ENCODE measurements at places on chromosomes 7 and 10.

DNA sequence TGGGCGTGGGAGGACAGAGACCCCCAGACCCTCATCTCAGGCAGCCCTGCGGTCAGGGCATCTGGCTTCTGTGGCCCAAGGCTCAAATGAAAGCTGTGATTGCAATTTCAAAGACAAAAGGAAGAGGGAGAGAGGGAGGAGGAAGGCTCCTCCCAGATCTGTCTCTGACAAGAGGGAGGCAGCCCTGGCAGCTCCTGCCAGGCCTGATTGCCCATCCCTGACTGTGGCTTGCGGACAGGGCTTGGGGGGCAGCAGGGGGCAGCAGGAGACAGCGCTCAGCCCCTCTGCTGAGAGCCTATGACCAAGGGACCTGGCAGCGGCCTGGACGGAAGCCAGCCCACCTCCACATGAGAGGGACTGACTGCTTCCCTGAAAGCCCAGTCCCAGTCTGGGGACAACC lies 91.8 kb downstream of the PTPRN2 start:
- DNase-seq, result no peak

DNA sequence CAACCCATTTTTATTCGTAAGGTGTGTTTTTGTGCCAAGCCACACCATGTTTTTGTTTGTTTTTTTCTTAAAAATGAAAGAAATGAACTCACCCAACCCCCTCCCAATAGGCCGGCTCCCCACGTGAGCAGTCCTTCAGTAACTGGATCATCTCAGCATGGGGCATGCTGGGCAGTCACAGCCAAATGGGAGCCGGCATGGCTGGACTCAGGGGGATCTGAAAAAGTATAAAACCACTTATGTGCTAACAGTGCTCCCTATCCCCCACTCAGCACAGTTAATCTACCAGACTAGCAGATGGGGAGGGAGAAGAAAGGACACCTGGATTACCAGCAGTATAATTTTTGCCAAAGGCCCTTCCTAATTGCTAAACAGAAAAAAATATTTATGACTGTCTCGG lies 39.3 kb downstream of the BAZ1B start:
- DNase-seq, result no peak

DNA sequence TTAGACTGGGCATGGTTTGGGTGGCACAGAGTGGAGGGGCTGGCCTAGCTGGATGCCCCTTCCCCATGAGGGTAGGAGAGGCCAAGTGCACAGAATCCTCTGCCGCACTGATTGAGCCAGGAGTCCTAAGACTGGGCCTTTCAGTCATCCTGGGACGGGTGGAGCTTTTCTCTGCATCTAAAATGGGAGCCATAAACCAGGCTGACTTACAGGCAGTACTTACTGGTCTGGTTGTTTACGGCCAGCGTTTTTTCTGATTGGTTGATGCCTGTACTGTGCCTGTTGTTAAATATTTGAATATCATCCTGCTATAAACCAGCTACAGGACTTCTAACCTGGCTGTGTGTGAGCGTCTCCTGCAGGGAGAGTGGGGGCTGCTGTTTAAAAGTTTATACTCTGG lies 107.8 kb downstream of the CDH23 start:
- DNase-seq, result no peak

DNA sequence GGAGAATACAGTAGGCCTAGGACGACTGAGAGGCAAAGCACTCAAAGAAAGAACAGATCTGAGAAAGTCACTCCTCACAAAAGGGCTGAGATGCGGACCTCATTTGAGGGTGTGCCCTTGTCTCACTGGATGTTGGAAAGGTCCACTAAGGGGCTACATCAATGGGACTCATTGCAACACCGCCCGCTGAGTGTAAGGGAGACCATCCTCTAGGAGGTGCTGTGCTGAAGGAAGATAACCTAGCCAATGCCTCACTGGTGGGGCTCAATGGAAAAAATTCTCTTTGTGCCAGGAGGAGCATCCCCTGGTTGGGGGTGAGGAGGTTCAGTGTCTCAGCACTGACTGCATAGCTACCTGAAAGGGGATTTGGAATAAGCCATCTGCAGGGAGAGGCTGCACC lies 758.7 kb upstream of the CELF2 start:
- DNase-seq, result no peak

DNA sequence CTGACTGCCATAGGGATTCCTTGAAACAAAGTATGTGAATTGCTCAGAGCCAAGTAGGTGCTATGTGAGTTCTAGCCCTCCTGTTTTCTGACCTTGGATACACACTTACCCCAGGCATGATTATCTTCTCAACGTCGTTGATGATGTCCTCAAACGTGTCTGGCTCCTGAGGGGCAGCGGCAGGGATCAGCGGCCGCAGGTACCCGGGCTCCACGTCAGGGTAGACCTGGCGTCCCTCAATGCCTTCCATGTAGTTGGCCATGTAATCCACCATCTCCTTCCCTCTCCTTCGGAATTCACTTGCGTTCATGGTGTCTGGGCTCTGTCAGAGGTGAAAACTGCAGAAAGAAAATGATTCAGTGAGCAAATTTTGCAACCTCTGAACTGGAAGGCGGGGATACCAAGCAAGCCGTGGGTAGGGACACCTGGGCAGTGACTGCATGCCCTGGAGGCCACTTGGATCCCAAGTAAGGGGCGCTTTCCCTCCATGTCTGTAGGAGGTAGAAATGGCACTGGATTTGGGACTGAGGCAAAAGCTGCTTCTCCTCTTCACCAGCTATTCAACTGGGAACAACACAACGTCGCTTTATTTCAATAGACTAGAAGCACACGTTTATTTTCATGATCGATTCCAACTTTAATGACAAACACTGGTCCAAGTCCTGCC lies 21.3 kb downstream of the DDC start:
- no peak for DNase-seq

DNA sequence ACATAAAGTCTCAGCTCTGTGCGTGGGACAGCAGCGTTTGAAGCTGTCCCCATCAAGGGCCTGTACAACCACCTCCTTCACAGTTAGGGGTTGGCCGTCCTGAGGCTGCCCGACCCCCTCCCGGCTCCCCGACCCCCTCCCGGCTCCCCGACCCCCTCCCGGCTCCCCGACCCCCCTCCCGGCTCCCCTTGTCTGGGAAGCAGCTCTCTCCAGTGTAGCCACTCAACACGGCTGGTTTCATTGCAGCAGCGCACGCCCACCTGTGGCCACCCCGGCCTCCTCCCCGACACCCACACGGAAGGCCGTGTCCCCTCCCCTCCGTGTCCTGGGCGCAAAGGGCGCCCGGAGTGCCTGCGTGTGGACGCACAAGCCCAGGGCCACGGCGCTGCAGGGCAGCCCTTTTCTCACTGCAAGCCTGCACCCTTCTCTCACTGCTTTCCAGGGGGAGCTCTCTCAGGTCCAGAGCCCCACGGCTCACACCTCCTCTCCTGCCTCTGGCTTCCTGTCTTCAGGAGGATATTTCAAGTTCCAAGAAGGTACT lies 20.9 kb upstream of the FAM20C start:
- no peak for DNase-seq

DNA sequence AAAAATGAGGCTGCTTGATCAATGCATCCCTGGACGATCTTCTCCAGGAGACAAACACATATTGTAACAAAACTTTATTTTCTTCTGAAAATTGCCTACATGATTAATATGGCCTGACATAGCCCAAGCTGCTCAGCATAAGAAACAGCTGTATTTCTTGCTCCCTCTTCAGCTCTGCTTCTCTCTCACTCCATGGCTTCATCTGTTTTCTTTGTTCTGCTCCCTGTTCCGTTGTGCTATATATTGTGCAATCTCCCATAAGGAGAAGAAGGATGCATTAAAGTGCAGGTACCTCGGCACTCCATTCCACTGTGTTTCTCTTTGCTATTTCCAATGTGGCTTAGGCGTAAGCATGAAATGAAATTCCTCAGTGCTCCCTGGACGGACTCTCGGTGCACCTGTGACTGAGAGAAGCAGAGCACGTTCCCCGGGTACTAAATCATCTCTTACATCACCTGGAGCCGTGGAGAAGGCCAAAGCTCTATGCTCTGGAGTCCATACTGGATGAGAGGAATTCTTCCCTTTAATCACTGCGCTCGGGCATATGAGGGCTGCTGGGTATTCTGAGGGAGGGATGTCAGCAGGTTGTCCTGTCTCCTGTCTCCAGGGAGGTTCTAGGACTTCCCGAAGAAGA lies 254.3 kb downstream of the GALNT17 start:
- DNase-seq, result no peak

DNA sequence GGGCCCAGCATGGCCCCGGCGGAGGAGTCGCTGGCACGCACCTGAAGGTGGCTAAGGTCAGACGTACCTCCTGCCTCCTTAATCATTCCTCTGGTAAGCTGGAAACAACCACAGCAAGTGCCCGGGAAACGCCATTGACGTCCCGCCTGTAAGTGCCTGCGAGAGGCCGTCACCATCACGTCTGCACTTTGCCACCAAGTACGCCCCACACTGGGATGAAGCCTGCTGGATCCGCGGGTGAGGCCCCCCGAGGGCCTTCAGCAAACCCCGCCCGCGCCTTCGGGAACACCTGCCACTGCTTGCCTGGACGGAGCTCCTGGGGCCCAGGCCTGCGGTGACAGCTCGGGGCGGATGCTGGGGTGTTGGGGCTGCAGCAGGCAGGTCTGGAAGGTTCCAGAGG lies 12.5 kb downstream of the ADGRA1 start:
- no peak for DNase-seq

DNA sequence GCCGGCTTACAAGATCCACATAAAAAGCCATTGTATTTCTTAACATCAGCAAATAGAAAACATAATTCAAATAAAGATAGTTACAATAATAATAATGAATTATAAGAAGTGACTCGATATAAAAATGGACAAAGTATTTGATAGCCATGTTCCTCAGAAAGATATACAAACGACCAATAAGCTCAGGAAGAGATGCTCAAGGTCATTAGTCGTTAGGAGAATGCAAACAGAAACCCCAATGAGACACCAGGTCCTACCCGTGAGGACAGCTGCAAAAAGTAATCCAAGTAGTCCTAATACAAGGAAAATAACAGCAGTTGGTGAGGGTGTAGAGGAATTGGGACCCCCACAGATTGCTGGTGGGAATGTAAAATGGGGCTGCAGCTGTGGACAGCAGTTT lies 54.2 kb upstream of the INPP5A start:
- DNase-seq, result no peak

DNA sequence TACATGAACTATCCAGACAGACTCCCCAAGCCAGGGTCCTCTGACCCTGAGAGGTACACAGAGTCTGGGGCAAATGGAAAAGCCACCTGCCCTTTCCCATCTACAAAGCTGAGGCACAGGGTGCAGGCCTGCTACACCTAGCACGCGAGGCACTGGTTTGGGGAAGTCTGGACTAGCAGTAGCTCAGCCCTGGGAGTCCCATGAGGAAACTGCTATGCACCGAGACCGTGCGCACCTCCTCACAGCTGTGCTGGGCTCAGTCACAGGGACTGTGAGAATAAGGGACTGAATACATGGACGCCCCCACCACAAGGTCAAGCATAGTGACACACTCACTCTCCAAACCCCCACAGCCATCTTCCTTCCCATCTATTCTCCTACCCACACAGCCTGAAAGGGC lies 8.2 kb downstream of the MAT1A start:
- DNase-seq, result no peak

GRCh38 chr10:19107406-19107805 lies 58.8 kb downstream of the MALRD1 start:
- no peak for DNase-seq

DNA sequence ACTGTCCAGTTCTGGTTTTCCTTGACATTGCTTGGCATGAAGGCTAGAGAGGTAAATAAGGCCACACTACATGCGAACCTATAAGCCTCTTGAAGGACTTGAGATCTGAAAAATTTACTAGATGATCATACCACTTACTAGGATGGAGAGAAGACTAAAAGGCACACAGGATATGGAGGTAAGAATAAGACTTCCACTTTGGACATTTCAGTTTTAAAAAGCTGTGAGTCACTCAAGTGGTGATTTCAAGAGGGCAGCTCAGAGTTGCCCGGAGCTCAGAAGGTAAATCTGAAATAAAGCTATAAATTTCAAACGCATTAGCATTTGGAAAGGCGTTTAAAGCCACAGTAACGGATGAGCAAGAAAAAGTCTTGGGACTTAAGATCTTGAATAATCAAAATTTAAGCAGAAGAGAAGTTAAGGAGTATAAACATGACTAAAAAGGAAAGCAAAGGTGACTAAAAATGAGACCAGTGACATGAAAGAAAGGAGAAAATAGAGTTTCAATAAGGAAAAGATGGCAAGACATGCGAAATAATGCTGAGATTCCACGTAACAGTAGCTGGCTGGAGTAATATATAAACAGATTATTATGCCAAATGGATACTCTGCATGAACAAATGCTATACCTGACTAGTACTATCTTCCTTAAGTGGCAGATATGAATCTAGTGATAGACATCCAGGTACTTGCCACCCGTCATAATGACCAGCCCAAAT lies 68.3 kb downstream of the SNX13 start:
- no peak for DNase-seq

DNA sequence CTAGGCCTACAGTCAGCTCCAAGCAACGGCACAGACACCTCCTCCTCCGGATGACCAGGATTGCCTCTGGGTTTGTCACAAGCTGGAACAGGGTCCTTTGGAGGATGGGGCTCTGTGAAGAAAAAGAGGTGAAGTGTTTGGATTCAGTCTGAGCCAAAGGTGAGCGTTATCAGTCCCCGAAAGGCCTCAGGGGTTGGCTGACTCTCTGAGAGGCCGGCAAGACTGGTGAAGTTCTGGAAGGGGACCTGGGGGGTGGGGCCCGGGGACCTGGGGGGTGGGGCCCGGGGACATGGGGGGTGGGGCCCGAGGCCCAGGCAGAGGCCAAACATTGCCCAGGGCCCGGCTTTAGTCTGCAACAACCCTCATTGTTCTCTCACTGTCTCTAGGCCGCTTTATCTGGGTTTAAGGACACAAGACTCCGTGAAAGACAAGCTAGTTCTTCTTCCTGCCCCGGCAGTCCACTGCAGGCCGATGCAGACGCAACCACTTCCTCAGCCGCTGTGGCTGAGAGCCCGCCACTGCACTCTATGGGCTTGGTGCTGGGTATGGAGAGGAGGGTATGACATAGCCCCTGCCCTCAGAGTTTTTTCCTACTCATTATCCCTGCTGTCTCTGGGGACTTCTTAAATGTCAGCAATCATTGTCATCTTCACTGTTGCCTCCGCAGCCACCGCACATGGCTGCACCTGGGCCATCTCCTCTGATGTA lies 27.4 kb upstream of the PSAP start:
- no peak for DNase-seq

- DNase-seq, result no peak
Measured at GRCh38 chr7:129385116-129385515, 49.1 kb upstream of the STRIP2 start.

DNA sequence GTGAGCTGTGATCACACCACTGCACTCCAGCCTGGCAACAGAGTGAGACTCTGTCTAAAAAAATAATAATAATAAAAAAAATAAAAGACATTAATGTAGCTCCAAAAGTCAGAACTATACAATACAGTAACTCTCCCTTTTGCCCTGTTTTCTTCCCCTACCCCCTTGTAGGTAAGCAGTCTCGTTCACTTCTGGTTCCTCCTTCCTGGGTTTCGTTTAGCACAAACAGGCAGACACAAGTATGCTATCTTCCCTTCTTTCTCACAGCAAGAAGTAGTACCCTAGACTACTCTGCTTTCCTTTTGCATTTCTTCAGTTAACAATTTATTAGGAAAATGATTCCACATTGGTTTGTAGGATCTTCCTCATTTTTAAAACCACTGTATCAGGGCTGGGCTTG lies 33.1 kb downstream of the PDSS1 start:
- DNase-seq, result no peak

- DNase-seq, result no peak
Measured at GRCh38 chr7:99380823-99381663, 6.5 kb downstream of the ARPC1B start.

GRCh38 chr7:64653721-64654401 lies 12.1 kb upstream of the ZNF107 start:
- no peak for DNase-seq

- no peak for DNase-seq
Measured at GRCh38 chr10:126948355-126949160, 43.3 kb downstream of the DOCK1 start.

All from AG04449 (cell line).